Activated gamma-delta T cell treated with anti-CD3 and anti-CD28 coated beads, Interleukin-2, amount 50 U/mL, for 16 hours (primary cell): ENCODE measurements at places on chromosomes 1 and 21.

GRCh38 chr1:228974273-228974672 is 239.0 kb downstream of the RHOU start:
- DNase-seq: no peak

DNA sequence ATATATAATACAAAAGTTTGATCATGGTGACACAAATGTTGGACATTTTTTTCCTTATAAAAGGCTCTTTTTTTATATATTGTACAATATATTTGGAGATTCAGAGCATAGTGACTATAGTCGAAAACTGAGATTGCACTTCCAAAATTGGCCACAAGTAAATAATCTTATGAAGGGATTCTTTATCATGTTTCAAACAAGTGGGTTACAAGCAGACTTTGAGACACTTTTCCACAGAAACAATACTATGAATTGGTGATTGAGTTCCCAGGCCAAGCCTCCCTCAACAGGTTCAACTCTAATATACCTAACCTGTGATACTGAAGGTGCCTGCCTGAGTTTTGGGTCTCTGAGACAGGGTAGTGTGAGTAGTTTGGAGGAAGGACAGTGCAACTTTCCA is 13.8 kb downstream of the LEPR start:
- no peak for DNase-seq

GRCh38 chr1:213988507-213989001 is 781 bp downstream of the PROX1 start:
- no peak for DNase-seq

GRCh38 chr1:245074232-245074747 is 80.5 kb upstream of the KIF26B start:
- DNase-seq: no peak

DNA sequence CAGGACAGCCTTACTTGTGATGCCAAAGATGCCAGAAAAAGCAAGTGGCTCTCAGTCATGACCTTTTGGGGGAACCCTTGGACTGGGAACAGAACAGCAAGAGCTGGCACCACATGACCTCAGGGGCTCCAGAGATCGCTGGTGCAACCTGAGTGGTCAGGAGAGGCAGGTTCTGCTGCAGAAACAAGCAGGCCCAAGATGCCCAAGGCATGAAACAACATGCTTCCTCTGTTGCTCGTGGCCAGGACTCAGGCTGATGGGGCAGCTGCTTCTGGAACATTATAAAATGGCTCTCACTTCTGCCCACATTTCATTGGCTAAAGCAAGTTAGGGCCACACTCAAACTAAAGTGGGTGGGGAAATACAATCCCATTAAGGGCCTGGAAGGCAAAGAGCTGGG is 17.7 kb upstream of the CLSTN1 start:
- DNase-seq: no peak

DNA sequence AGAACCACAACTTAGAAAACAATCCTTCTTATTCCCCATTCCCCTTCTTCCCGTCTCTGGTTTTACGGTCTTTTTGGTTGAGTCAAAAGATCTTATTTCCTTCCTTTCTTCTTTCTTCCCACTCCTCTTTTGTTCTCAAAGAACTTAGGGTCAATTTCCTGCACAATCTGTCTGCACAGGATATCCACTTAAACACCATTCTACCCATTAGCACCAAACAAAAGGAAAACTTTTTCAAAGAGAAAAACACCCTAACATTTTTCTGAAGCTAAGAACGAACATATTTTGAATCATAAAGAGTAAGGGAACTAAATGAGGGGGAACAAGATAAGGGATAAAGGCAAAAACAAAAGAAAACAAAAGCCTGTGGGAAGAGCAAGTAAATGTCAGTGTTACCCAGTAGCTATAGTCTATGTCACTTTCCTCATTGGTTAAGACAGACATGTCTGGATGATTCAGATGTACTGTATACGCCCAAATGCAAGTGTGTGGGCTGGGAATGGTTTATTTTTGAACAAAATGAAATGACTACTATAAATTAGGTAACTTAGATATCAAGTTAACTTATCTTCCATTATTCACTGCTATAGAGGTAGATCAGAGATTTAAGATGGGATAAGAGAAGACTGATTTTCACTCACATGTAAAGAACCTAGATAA is 59.9 kb downstream of the TOR3A start:
- DNase-seq: no peak

GRCh38 chr1:39528082-39528481 is 36.6 kb downstream of the BMP8A start:
- no peak for DNase-seq

DNA sequence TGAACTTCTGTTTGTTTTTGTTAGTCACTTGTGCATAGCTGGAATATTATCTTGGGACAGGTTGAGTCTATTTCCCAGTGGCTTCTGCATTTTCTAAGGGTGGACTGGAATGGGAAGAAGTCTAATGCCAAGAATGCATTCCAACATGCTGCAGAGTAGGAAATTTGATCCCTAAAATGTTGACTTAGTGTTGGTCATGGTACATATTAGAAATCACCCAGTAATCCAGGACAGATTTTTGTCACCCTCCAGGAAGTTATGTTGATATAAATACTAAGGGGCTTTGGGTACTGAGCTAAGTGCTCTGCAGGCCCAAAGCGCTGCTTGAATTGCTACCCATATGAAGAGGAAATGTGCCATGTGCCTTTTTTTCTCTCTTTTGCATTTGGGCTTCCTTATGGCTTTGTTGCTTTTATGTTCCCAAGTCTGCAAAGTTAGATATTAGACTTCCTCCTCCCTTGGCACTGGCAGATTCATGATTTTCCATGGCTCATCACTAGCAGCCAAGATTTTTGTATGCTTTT is 10.0 kb downstream of the ARID1A start:
- DNase-seq: no peak

DNA sequence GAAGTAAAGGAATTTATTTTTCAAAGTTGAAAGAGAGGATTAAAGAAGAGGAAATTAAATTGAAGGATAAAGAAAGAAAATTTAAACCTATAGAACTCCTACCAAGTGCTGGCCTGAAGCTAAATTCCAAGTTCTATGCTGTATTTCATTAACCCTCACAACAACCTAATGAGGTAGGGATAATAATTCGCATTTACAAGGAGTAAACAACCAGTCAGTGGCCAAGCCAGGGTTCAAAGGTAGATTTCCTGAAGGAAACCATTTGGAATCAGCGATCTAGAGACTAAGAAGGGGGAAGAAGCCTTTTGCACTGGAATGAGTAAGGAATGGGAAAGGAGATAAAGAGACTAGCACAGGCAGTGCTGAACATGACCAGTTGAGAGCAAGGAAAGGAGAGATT is 265.8 kb upstream of the ST6GALNAC5 start:
- DNase-seq: no peak

GRCh38 chr1:37633938-37634243 is 801 bp downstream of the RSPO1 start:
- no peak for DNase-seq

DNA sequence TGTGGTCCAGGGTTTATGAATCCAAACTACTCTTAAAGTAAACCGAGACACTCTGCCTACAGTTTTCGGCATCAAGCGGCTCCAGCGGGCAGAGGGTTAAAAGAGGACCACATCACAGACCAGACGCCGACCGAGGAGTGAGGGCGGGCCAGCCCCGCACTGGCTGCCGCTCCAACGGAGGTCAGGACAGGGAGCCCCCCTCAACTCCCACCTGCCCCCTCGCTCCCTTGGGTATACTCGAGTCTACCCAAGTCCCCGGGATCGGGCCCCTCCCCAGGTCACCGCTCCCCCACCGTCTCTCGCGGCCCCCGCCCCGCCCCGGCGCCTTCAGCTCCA is 312 bp downstream of the ARNT start:
- DNase-seq: no peak

DNA sequence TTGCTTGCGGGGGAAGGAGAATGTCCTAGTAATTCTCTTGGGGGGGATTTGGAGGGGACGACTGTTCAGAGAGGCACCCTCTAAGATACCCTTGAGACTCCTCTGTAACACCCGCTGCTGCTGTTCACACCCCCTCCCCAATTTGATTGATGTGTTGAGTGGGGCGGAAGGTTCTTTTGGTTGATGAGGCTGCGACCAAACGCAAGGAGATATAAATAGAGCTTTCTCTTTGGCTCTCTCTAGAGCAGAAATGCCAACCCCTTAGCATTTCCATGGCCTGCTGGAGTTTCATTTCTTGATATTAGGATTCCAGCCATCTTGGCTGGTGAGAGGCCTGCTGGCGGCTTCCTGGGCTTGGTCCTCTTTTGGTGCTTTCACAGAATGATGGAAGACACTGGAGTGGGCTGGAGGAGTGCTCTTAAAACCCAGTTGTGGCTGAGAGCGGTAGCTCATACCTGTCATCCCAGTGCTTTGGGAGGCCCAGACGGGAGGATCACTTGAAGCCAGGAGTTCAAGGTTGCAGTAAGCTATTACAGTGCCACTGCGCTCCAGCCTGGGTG is 2.0 kb downstream of the PIK3CD start:
- peak; percentile 31 for DNase-seq

- DNase-seq: no peak
Measured at GRCh38 chr21:33268393-33268736, 2.2 kb downstream of the IL10RB start.

DNA sequence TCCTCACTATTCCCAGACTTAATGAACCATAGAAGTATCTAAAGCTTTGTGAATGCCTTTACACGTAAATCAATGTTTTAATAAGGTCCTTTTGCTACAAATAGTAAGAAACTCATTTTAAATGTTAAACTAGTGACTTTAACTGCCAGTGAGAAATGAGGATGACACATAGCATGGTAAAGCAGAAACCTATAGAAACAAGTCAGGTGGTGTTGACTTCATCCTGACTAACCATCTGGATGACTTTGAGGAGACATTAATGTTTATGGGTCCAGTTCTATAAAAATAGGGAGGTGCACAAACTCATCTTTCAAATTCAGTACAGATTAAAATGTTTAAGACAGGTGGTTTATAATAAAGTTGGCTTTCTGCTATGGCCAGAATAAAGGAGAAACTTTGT is 85.4 kb downstream of the COLGALT2 start:
- no peak for DNase-seq

DNA sequence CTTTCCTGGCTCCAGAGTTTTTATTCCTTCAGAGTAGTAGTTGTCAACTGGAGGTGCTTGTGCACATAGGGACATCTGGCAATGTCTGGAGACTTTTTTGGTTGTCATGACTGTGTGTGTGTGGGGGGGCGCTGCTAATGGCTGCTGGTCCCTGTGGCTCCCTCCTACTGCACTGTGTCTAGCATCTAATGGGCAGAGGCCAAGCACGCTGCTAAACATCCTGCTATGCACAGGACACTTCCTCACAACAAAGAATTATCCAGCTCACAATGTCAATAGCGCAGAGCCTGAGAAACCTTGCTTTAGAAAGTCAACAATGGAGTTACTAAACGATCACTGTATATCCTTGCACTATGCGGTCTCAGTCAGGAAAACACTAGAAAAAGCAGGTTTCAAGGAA is 19.7 kb upstream of the HMGB4 start:
- no peak for DNase-seq

DNA sequence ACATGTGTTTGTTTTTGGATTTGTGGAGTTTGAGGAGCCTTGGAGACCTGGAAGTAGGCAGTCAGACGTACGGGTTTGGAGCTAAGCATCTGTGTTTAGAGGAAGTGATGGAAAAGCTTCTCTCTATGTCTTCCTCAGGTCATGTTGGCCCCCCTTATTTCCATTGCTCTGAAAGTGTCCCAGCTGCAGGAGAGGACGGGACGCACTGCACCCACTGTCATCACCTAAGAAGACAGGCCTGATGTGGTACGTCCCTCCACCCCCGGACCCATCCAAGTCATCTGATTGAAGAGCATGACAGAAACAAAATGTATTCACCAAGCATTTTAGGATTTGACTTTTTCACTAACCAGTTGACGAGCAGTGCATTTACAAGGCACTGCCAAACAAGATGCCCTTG is 66.2 kb downstream of the PGM1 start:
- DNase-seq: no peak

GRCh38 chr1:246291127-246291526 is 216.0 kb downstream of the SMYD3 start:
- DNase-seq: no peak

- DNase-seq: no peak
Measured at GRCh38 chr1:206446688-206447421, 23.4 kb upstream of the IKBKE start.

DNA sequence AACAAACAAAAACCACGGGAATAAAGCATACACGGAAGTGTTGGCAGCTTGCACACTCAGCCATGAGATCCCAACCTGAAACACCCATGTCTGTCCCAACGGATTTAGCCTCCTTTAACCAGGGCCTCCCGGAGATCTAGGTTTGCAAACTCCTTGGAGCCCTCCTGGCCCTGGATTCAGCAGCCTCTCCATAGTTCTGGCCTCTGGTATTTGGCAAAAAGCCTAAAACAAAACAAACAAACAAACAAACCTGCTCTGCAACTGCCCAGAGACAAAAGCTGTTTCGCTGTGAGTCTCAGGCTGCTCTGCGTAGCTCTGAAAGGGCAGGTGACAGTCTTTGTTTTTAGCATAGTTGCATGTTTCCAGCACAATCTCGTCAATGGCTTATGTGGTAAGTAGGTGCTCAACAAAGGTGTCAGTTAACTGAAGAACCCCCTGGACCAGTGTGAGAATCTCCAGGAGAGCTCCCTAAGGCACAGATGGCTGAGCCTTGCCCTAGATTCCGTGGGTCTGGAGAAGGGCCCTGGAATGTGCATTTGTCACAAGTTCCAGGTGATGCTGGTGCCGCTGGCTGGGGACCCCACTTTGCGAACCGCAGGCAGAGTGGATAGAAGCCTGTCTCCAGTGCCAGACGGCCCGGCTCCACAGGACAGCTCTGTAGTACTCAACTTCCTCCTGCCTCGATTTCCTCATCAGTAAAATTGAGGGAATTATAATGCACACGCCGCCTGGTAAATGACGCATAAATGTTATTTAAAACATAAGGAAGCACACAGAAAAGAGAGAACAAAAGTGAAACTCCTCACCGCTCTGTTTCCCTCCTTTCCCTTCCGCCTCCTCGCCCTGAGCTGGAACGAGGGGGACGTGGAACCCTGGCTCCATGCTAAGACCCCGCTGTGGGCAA is 86.2 kb downstream of the RIPK4 start:
- no peak for DNase-seq

GRCh38 chr21:39788383-39788782 is 43.4 kb downstream of the IGSF5 start:
- no peak for DNase-seq

GRCh38 chr1:228478912-228479711 is 8.1 kb upstream of the RNF187 start:
- DNase-seq: no peak

- DNase-seq: no peak
Measured at GRCh38 chr21:43001316-43001715, 27.0 kb downstream of the PKNOX1 start.

GRCh38 chr1:53330819-53331218 is 2.9 kb upstream of the LRP8 start:
- no peak for DNase-seq
